ENCODE measurements at places on chromosomes 6 and 20.

DNA sequence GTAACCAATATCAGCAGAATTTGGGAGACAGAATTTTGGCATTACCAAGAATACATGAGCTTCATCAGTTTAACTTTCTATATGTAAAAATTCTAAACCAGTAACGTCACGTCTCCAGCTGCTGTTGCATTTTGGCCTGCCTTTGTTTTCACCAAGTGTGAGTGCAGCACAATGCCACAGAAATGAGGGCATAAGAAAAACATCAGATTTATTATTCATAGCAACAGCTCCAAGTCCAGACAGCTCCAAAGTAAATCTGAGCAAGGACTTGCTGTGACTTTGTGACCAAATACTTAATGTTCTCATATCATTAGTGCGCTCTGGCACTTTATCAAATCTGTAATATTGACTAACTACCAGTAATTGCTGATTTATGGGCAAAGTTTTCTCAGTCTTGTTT, 11.0 kb upstream of the FBXL4 start:
- no peak for DNase-seq

DNA sequence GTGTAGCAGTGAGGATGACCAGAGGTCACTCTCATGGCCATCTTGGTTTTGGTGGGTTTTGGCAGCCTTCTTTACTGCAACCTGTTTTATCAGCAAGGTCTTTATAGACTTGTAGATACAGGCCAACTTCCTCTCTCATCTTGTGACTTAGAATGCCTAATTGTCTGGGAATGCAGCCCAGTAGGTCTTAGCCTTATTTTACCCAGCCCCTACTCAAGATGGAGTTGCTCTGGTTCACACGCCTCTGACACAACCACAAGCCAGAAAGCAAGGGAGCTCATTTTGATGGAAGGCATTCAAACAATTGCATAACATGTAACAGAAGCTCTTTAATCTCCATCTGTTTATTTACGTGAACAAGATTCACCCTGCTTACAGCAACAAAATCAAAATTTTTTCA, 492.0 kb upstream of the SULF2 start:
- DNase-seq: no peak

GRCh38 chr20:17796091-17796563, 96.4 kb downstream of the BANF2 start:
- DNase-seq: no peak

GRCh38 chr20:50815162-50815989, 20.5 kb downstream of the BCAS4 start:
- DNase-seq: no peak

- no peak for DNase-seq
Observed at GRCh38 chr6:130513770-130514169, 148.0 kb downstream of the TMEM200A start.

DNA sequence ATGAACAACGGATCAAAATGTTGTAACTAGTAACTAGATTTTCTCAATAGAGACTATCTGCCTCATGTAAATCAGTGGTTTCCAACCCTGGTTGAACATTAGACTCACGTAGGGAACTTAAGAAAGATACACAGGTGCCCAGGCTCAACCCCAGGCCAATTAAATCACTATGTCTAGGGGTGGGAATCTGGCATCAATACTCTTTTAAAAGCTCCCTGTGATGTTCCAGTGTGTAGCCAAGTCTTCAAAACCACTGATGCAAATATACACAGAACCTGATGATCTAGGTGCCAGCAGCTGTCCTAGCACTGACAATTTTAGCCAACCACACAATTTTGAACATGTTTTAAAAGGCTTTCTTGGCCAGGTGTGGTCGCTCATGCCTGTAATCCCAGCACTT, 128.7 kb downstream of the TBC1D32 start:
- DNase-seq: no peak

GRCh38 chr6:77264970-77265369, 198.3 kb downstream of the HTR1B start:
- DNase-seq: no peak

- DNase-seq: no peak
Observed at GRCh38 chr6:166905505-166906134, 50.7 kb downstream of the RNASET2 start.
